Kidney (tissue), 22 donors: ENCODE measurements at places on chromosomes 7 and 10.

- DNase-seq = no peak
These were observed 19.8 kb downstream of the CNTNAP2 start for GRCh38 chr7:146136357-146136875.

DNA sequence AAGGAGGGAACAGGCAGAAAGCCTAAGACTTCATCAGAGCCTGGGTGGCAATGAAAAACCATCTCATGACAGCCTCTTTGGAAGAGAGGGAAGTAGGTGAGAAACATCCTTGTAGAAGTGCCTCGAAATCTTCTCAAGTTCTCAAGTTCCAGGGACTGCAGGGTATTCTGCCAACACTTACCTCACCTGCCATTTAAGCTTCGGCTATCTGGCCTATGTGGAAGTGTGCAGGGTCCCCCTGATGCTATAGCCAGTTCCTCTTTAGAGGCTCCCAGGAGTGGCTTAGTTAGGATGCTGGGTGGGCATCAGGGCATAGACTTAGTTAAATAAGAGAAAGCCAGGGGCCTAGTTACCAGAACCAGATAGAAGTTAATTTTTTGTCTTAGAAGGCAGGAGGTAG is 27.0 kb downstream of the ABCC2 start:
- no peak for DNase-seq

DNA sequence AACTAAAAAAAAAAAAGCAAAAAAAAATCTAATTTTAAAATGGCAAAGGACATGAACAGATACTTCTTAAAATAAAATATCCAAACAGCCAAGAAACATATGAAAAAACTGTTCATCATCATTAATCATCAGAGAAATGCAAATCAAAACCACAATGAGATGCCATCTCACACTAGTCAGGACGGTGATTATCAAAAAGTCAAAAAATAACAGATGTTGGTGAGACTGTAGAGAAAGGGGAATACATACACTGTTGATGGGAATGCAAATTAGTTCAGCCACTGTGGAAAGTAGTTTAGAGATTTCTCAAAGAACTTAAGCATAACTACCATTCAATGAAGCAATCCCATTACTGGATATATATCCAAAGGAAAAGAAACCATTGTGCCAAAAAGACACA is 30.2 kb downstream of the COBL start:
- no peak for DNase-seq

GRCh38 chr10:49594594-49594993 is 15.5 kb upstream of the SLC18A3 start:
- peak; percentile 75 for DNase-seq

DNA sequence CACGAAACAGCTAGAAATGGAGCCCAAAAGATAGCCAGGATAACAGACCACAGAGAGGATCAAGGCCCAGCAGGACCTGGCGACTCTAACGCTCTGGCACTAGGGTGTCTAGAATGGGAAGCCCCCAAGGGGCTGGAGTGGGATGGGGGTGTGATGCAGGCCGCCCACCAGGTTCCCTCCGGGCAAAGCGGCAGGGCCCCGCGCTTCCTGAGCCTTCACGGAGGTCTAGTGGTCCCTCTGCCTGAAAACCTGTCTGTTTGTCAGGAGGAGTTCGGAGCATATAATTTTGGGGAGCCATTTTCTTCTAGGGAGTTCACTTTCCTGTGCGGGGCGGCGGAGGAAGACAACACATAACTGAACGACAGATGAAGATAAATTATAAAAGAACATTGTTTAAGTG is 48.2 kb upstream of the FXYD4 start:
- DNase-seq = no peak

GRCh38 chr7:36188906-36189305 is 35.9 kb downstream of the EEPD1 start:
- no peak for DNase-seq
